ENCODE measurements at places on chromosomes 5 and 9.

- peak; percentile 70 for DNase-seq
These were observed 1.4 kb downstream of the GLIS3 start for GRCh38 chr9:4298255-4299004.

- no peak for DNase-seq
These were observed 187.1 kb downstream of the ARHGEF28 start for GRCh38 chr5:73812962-73813588.

DNA sequence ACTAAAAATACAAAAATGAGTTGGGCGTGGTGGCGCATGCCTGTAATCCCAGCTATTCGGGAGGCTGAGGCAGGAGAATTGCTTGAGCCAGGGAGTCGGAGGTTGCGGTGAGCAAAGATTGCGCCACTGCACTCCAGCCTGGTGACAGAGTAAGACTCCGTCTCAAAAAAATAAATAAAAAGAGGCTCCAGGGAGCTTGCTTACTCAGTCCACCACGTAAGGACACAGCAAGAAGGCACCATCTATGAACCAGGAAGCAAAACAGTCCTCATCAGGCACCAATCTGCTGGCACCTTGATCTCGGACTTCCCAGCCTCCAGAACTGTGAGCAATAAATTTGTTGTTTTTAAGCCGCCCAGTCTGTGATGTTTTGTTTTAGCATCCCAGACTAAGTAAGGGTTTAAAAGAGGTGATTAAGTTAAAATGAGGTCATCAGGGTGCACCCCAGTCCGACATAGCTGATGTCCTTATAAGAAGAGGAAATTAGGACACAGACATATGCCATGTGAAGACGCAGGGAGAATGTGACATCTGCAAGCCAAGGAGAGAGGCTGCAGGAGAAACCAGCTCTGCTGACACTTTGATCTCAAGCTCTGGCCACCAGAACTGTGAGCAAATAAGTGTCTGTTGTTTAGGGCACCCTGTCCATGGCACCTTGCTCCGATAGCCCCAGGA, 45.9 kb downstream of the C9orf50 start:
- DNase-seq, result no peak

GRCh38 chr5:38541174-38541725, 15.2 kb downstream of the LIFR start:
- DNase-seq, result no peak

- no peak for DNase-seq
These were observed 271.6 kb upstream of the NUDT12 start for GRCh38 chr5:103834216-103834615.

GRCh38 chr9:107174441-107174840, 108.6 kb upstream of the RAD23B start:
- DNase-seq, result no peak

DNA sequence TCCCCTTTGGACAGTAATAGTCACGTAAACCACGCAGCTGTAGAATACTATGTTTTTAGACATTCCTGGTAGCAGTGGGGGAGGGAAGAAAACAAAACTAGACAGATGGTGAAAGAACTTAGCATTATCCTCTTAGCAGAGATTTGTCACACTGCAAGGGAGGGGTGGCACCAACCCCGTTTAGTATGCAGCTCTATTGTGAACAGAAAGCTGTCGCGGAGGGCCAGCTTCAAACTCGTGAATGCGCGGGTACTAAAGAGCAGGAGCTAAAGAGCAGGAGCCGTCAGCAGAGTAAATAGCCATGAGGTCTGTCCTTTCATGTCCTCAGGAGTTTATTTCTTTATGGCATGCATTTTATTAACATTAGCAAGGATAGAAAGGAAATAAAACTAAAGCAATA, 141.9 kb upstream of the SLC12A2 start:
- DNase-seq, result no peak

DNA sequence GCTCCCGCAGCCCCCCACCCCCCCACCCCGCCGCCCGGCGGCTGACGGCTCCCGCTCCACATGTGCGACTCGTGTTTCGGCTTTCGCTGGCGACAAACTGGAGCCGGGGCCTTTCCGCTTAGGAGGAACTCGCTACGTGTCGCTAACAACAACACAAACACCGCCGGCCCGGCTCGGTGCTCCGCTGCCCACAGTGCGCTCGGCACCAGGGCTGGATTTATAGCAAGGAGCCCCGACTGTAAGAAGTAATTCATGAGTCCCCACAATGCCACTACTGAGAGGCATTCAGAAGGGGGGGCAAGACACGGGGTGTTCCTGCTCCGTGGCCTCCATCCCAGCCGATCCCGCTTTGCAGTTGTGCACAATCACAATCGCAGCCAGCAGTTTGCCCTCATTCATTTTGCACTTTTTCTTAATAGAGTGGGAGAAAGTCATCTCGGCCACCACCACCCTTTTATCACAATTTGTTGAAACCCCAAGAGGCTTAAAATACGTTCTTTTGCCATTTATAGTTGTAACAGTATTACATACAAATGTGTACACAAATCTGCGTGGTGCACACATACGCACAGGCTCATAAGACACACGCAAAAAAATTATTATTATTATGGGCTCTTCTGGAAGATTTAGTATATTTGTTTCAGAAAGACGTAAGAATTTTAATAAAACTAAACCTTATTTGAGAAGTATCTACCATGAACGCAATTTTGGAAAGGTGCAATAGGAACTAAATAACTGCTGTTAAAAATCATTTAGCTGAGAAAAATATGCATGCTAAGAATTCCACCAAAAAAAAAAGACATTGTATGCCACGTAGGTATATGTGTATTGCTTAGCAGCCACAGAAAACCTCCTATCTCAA, 48.1 kb downstream of the EBF1 start:
- DNase-seq, result peak; percentile 88

DNA sequence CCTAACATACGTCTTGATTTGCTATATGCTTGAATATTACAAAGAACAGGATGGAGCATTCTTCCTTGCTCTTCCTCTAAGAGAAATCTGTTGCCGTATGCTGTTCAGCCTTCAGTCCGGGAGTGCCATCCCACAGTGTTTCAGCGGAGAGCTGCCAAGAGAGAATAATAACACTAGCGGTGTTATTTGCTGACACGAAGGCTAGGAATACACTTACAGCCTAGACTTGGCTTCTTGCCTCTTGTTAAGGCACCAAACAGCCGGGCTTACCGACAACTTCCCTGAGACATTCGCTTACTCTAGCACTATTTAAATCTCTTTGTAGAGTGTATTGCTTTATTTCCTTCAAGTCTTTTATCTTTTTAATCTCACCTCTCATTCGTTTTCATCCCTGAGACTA, 31.4 kb downstream of the KCTD16 start:
- no peak for DNase-seq

DNA sequence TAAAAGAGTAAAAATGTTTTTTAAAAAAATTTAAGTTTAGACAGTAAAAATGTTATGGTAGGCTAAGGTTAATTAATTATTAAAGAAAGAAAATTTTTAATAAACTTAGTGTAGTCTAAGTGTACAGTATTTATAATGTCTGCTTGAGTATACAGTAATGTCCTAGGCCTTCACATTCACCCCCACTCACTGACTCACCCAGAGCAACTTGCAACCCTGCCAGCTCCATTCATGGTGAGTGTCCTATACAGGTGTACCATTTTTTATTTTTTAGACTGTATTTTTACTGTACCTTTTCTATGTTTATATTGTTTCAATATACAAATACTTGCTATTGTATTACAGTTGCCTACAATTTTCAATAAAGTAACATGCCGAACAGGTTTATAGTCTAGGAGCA, 234.1 kb downstream of the AUH start:
- no peak for DNase-seq

- no peak for DNase-seq
These were observed 151.9 kb downstream of the EBF1 start for GRCh38 chr5:158947846-158948245.

Measured in right cardiac atrium (tissue), 5 donors.